ENCODE measurements at places on chromosomes 4 and X.
A peak's percentile ranks its signal among the peaks of the same experiment; 100 is the strongest.

- DNase-seq, result no peak
These were observed 20.1 kb upstream of the TET2 start for GRCh38 chr4:105126311-105127169.

GRCh38 chrX:71533851-71534561 lies 1.1 kb downstream of the OGT start:
- peak; percentile 20 for DNase-seq

- DNase-seq, result no peak
These were observed 219.2 kb downstream of the KIT start for GRCh38 chr4:54877006-54877405.

GRCh38 chr4:164188236-164188635 lies 565.7 kb upstream of the SMIM31 start:
- DNase-seq, result no peak

- DNase-seq, result no peak
These were observed 55.4 kb downstream of the NOP14 start for GRCh38 chr4:2907706-2908293.

GRCh38 chr4:11232015-11232414 lies 196.7 kb downstream of the HS3ST1 start:
- no peak for DNase-seq

DNA sequence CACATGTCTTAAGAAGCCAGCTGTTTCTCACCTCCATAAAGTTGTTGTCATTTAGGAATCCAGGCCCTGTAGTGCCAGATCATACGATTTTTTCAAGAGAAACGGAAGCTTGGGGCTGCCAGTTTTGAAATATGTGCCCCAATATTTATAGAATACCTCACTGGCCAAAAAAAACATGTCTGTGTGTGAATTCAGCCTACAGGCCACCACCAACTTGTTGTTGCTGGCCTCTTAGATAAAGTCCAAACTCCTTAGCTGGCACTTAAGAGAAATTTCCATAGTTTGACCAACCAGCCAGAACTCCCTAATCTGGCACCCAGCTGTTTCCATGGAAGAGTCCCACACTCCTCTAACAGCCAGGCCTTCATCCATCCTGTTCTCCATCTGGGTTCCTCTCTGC lies 74.1 kb downstream of the WDR19 start:
- DNase-seq, result no peak

DNA sequence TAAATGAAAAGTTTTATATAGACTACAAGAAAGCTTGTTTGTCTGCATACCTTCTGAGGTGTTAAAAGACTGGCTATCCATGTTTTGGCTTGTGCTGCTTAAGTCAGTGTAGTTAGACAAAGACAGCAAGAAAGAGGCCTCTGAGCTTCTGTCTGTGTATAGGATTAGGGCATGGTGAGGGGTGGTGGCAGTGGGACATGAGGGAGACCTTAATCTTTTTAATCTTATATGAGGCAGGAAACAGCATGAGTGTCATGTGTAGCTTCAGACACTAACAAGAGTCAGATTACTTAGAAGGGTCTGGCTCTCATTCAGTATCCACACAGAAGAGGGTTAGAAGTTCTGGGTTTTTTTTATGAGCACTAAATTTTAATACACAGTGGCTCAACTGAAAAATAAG lies 213.3 kb downstream of the GABRG1 start:
- DNase-seq, result no peak

GRCh38 chr4:78683352-78683751 lies 92.8 kb upstream of the BMP2K start:
- no peak for DNase-seq

GRCh38 chrX:110442635-110443034 lies 84.0 kb downstream of the RTL9 start:
- DNase-seq, result no peak

DNA sequence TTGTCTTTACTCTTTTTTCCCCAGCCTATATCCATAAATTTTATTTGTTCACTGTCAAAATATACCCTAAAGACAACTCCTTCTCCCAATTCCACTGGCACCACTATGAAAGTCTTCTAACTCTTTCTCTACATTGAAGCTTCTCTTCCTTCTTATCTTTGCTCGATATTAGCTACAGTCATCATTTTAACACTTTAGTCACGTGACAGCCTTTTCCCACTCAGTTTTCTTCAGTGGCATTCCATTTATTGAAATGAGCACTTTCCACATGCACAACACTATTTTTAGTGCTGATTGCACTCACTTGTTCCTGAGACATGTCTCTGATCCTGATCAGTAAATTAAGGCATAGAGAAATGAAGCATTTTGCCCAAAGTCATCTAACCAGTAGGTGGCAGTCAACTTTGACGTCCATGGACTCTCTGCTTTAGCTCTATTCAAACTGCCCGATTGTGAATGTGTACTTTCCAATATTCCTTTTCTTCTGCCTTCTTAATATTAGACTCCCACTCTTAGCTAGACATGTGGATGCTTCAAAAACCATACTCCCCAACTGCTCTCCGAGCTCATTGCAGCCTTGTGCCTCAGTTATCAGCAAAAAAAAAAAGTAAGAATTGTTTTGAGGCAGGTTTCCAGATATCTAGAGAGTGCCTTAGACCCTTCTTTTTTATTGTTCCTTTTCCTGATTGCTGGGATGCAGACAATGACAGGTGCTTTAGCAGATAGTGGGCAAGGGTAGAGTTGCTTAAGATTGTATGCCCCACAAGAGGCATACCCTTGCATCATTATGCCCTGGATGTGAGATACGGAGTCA lies 394.4 kb upstream of the ADGRL3 start:
- DNase-seq, result no peak

- no peak for DNase-seq
These were observed 14.9 kb downstream of the ADH1A start for GRCh38 chr4:99275885-99276284.

DNA sequence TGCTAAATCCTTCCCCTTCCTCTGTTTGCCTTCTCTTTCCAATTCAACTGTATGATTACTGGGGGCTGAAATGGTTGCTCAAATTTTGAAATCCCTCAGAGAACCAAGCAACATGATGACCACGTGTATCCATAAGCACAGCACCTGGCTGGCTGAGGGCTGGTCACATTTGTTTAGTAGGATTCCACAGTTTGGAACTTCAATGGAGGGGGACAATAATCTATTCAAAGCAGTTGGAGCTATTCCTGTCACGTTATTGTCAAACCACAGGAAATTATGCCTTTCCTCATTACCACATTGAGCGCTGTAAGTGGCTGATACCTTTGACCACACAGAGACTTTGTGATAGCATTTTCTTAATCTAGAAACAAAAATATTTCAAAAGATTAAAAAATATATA lies 7.0 kb downstream of the TMSB4X start:
- no peak for DNase-seq

DNA sequence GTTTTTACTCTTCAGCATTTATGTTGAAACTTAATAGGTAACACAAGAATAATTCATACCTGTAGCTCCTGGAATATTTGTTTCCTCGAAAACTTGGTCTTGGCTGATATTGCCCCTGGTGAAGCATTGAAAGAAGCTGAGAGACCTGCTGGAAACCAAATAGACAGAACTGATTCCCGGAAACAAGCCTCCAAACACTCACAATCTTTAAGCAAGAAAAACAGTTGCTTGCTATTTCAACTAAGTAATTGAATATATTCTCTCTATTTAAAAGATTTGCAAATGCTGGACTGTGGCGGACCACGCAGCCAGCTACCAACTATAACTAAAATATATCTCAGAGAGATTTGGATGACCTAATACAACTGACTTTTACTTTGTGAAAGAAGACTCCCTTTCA lies 3.6 kb downstream of the PCDH18 start:
- no peak for DNase-seq

- no peak for DNase-seq
These were observed 210.6 kb downstream of the COL25A1 start for GRCh38 chr4:109091727-109092409.

DNA sequence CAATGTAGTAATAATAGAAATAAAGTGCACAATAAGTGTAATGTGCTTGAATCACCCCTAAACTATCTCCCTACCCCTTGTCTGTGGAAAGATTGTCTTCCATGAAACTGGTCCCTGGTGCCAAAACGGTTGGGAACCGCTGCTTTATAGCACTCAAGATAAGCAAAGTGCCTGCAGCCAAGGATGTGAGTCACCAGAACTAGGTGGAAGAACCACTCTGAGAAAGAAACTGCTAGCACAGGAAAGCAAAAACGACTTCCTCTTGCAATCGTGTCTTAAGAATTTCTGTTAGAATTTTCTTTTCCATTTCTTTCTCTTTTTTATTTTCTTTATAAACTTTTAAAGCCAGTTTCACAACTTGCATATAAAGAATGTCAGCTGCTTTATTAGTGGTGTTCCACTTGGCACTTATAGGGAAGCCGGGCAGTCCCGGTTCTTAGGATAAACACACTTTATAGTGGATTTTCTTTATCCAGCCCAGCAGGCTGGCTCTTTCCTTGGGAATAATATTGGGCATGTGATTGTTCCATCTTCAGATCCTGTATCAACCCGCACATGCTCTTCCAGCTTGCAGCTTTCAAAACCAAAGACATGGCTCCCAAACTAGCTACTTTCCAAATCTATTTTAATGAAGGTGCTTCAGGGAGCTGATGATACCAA lies 32.3 kb upstream of the CXCL8 start:
- DNase-seq, result no peak

- no peak for DNase-seq
These were observed 331.5 kb downstream of the NKX6-1 start for GRCh38 chr4:84167564-84167963.

DNA sequence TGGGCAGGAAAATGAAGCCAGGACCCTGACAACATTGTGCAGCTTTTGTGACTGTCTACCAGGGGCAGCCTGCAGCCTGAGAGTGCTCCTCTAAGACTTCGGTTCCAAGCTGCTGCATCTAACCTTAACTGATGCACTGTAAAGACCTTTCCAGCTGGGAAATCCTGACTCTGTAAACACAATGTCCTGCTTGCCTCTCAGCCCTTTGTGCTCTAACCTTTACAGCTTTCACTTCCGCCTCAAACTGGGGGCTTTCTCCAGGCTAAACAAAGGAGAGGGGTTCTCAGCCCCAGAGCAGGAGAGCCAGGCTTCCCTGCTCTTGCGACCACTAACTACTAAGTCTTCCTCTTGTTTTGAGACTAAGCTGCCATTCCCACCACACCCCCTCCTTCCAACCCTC lies 19.3 kb upstream of the RASL11B start:
- DNase-seq, result no peak

GRCh38 chrX:100090931-100091330 lies 319.1 kb downstream of the PCDH19 start:
- DNase-seq, result no peak

- DNase-seq, result no peak
These were observed 33.0 kb downstream of the REELD1 start for GRCh38 chr4:146247356-146247755.

DNA sequence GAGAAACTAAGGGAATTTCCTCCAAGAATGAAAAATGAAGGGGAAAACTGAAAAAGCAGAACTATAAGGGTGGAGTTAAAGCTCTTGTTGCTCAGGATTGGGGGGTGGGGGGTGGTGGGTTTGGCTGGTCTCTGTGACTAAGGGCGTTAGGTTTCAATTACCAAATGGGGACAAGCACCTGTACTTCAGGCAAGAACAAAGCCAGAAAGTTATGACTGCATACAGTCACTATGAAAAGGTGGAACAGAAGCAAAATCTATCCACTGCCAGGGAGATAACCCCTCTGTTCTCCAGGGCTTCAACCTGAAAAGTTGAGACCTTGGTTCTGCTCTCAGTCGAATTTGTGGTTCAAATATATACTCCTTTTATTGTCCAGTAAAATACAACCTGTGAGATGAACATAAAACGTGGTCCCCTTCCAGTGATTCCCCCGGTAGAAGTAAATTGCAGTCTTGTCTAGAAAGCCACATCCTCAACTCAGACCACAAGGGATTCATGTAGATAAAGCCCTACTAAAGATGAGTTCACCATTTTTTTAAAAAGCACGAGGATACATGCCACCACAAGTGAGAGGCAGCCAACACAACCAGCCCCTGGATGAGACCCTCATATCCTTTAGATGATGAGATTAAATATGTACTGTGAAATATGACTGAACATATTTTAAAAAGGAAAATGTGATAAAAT lies 257.1 kb upstream of the RPS6KA3 start:
- DNase-seq, result no peak

- DNase-seq, result no peak
These were observed 175.7 kb upstream of the BCOR start for GRCh38 chrX:40273356-40274050.

DNA sequence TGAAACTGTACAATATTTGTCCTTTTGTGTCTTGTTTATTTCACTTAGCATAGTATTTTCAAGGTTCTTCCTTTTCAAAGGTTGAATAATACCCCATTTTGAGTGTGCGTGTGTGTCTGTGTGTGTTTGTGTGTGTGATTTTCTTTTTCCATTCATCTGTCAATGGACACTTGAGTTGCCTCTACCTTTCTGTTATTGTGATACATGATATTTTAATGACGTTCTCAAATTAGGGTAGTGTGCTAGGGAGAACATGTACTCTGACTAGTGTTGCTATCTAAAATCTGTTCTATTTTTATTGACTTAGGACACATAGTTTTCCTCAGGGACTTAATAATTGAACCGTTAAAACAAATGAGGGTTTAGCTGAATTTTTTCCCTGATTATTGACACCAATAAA lies 9.9 kb downstream of the MMRN1 start:
- DNase-seq, result no peak

DNA sequence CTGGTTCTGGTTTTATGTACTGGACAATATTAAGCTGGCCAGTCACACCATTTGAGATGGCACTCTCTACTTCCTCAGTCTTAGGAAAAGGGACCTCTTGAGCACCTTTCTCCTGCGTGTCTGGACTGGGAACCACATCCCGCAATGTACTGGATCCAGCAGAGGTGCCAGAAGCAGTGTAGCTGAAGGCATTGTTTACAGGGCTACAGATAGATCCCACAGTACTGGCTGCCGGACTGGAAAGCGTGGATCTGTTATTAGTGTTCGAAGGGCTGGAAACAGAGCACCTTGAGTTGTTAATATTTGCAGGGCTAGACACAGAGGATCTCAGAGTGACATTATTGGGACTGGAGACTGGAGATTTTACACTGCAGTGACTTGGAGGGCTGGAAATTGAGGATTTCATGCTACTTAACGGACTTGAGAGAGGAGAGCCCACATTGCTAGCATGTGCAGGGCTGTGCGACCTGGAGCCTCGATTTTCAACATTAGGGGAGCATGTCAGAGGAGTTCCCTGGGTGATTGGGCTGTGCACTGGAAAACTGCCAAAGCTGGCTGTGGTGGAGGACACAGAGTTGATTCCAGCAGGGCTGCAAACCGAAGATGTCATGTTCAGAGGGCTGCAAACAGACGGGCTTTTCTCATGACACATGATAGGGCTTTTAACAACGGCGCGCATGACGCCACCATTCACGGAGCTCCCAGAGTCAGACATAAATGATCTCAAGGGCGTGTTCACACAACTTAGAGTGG lies 6.4 kb downstream of the NR3C2 start:
- DNase-seq, result no peak

- DNase-seq, result peak; percentile 24
These were observed 3.4 kb downstream of the TFE3 start for GRCh38 chrX:49039598-49040375.

GRCh38 chrX:275967-276580 lies 5.1 kb upstream of the PLCXD1 start:
- DNase-seq, result peak; percentile 41

DNA sequence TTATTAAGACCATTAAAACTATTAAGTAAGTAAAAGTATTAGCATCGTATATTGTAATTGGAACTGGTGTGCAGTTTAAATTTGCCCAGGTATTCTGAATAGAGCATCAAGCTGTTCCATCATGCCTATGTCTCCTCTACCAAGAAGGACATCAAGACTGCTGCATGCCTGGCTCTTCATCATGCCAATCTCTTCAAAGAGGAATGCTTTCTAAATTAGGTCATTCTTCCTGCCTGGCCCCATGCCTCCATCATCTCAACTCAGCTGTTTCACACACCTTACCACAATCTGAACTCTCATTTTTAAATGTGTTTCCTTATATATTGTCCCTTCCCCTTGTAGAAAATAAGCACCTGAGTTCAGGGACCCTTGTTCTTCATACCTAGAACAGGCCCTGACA lies 270.5 kb upstream of the PPARGC1A start:
- no peak for DNase-seq
